Femur (tissue), 1 donor: ENCODE measurements at places on chromosomes 5 and 9.

DNA sequence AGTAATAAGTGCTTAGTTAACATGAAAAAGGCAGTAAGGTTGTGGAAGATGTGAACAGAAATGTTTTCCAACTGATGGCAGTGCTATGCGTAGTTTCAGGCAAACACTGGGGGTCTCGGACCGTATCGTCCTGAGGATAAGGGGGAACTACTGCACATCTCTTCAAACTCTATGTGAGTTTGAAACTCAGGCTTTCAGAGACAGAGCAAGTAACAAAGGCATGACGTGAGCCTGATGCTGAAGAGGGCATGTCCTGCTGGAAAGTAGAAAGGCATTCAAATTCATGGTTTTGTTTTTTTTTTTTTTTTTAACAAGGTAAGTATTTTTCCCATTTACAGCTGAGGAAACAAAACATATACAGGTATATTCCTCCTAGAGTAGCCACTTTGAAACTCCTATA lies 59.9 kb downstream of the TRIM36 start:
- DNase-seq = no peak

DNA sequence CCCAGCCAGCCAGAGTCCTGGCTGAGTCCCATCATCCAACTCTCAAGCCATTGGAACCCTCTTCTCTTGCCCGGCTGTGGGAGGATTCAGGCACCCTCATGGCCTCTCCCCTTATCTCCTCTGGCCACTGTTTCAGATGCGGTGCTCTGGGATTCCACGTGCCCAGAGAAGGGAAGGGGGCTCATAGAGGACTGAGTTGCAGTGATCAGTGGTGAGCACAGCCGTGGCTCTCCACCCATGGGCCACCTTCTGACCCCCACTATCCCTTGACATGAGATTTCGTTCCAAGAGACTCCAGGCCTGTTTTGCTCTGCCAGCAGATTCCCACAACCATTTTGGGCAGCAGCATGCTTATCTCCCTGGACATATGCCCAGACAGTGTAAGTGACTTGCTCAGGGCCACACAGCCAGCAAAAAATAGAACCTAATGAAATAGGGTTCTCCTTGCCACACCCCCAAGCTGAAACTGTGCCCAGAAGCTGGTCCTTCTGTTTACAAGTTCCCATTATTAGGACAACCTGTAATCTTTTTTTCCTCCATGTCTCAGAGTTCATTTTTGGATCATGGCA lies 2.7 kb downstream of the GPX3 start:
- DNase-seq = no peak

DNA sequence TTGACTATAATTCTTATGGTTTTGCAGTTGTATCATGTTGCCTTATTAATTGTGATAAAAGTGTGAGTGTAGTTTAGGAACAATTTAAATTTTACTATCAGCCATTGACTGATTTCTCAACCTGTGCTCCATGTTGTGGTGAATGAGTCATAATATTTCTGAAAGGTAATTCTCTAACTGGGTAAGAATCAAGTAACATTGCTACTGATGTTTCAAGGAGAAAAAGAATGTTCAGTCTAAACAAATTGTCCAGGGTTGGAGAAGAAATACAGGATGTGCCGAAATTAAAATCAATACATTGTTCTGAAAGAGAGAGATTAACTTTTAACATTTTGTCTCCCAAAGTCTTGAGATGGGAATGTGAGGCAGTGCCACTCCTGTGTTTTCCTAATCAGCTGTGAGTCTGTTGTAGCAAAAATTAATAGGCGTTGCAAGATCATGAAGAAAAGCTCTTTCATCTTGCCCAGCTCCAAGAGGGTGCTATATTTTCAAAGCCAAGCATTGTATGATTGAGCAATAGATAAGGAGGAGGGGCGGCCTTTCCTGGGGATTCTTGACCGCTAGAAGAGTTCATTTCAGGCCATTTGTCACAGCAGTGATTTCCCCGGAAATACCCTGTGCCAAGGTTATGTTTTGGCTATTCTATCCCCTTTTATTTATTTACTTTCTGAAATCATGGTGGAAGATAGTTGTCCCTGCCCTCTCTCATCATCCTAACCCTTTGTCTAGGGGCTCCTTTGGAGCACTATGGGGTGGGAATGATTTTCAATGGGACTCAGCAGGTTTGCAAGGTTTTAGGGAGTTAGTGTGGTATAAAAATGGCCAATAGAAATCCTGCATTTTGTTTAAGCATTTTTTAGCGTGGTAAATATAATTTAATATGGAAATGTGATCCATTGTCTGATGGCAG lies 151.6 kb downstream of the FOCAD start:
- DNase-seq = no peak

DNA sequence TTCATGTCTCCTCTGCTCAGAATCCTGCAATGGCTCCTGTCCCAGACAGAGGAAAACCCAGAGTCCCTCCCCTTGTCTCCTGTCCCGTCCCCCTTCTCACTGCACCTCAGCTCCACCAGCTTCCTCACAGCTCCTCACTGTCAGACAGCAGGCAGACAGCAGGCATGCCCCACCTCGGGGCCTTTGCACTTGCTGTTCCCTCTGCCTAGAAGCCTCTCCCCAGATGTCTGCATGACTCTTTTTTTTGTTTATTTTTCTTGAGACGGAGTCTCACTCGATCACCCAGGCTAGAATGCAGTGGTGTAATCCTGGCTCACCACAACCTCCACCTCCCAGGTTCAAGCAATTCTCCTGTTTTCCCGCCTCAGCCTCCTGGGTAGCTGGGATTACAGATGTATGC lies 8.8 kb upstream of the SLC6A7 start:
- no peak for DNase-seq

- peak; percentile 68 for DNase-seq
Measured at GRCh38 chr9:126558051-126558665, 55.6 kb upstream of the LMX1B start.

GRCh38 chr9:37908283-37908682 lies 4.4 kb upstream of the SLC25A51 start:
- no peak for DNase-seq

DNA sequence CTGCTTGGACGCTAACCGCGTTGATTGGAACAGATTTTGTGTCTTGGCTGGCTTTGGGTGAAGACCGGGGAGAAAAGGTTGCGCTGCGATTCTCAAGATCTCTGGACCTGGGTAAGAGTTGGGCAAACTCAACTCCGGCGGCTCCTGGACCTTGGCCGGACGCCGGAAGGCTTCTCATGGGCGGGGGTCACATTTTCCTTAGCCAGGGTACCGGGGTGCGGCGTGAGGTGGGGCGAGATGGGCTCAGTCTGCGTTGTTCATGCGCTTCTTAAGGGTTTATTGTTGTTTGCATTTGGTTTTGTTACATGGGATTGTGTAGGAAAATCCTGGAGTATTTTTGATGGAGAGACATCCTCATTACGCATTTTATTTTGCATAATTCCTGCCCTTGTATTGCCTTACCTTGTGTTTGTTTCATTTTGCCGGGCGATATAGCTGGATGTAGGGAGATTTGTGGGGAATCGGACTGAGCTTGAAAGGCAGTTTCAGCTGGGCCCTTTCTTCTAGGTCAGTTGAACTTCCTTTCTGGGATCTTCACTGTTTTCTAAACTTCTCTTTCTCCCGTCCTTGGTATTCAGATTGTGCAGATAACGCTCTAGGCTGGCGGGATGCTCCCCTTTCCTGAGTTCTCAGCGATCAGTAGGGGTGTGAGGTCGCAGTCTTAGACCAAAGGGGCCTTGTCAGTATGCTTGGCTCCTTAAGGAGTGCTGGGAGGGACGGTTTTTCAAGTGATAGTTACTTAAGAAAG lies 524 bp downstream of the MEGF10 start:
- DNase-seq = no peak

DNA sequence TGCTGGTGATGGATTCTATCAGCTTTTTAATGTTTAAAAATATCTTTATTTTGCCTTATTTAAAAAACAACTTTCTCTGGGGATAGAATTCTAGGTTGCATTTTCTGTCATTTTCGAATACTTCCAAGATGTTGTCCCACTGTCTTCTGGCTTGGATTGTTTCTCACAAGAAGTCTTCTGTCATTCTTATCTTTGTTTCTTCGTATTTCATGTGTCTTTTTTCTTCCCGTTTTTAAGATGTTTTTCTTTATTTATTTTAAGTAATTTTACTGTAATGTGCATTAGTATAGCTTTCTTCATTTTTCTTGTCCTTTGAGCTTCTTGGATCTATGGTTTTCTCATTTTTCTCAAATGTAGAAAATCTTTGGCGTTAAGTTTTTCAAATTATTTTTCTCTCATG lies 19.1 kb downstream of the STX17 start:
- DNase-seq = no peak

DNA sequence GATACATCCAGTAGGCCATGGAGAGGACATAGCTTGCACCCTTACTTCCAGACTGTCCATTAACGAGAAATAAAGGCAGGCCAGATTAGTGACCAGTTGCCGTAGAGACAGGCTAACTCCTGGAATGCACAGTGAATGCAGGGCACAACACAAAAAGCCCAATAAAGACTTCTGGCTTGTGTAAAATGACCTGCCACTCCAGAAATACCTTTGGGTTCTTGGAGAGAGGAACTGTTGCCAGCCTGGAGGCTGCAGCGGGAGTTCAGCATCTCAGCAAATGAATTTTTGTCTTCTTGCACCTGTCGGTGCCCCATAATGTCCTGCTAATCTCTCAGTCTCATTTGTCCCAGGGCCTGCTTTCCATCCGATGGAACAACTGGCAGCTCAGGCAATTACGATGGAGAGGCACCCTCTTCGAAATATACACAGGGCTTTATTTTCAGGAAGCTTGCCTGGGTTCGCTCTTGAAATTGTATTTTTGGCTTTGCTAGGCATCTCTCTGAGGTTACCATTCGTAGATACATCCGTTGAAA lies 538.8 kb upstream of the ZNF462 start:
- no peak for DNase-seq

GRCh38 chr9:21889673-21890072 lies 87.2 kb downstream of the MTAP start:
- no peak for DNase-seq

- no peak for DNase-seq
Measured at GRCh38 chr5:5351288-5351979, 71.0 kb upstream of the ICE1 start.

DNA sequence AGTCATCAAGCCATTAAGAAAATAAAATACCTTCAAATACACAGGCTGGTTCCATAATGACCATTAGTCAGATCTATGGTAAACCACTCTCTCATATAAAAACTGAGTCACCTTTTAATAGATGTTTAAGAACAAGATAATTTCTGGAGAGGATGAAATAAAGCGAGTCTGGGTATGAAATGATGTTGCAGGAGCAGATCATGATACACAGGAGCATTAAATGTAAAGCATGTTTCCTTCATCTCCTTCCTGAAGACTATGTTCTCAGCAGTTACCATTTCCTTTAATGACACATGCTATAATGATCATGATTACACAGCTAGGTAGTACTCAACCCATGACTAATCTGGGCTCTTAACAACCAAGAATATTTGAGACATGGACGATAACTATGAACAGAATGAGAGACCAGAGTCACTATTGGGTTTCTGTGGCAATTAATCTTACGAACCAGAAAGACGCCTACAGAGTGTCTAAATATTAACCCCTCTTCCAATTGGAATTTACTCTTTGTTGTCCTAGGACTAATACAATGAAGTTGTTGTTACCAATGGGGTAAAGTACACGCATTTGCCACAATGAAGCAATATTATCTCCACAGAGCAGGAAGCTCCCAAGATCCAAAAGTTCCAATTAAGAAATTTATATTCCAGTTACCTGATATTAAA lies 105.6 kb downstream of the NR6A1 start:
- DNase-seq = no peak

- DNase-seq = no peak
Measured at GRCh38 chr9:36876056-36876455, 158.0 kb downstream of the PAX5 start.

DNA sequence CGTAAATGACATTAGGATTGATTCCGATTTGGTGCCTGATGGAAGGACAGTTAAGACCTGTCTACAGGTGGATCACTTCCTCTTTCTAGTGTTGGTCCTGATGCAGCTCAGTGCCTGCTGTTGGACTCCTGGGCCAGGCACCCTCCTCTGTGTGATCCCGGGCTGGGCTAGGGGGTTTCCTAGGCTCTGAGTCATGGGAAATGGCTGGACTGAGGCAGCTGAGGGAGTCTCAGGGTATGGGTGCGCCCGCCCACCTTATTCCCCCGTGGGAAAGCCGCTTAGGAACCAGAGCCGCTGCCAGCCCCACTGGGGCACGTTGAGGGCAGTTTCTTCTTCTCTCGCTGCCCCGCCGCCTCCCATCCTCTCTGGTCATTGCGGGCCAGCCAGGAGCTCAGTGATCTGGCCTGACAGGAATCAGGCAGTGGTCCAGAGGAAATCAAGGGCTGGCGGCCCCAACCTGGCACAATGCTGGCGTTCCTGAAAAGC lies 12.9 kb downstream of the TCF7 start:
- no peak for DNase-seq

- DNase-seq = no peak
Measured at GRCh38 chr9:92253656-92254055, 39.8 kb downstream of the IARS1 start.

- DNase-seq = no peak
Measured at GRCh38 chr5:59583151-59583809, 310.2 kb downstream of the PDE4D start.

GRCh38 chr5:29516224-29516623 lies 1677.3 kb upstream of the CDH6 start:
- no peak for DNase-seq

DNA sequence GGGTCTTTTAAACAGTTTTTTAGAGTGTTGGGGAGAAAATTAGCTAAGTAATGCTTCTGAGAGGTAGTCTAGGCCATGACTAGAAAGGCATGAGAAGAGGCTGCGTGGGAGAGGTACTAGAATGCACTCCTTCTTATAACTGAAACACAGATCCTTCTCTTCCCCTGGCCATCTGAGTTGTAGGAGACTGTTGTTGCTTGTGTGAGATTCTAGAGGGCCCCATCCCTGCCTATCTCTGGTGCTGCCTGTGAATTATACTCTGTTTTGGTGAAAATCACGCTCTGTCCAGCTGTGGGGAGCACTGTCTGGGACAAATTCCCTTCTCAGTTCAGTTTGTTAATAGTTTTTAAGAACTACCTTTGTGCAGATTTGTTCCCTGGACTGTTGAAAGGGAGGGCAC lies 37.5 kb downstream of the MAP1B start:
- DNase-seq = no peak

GRCh38 chr9:106449336-106449927 lies 413.5 kb upstream of the ZNF462 start:
- no peak for DNase-seq

DNA sequence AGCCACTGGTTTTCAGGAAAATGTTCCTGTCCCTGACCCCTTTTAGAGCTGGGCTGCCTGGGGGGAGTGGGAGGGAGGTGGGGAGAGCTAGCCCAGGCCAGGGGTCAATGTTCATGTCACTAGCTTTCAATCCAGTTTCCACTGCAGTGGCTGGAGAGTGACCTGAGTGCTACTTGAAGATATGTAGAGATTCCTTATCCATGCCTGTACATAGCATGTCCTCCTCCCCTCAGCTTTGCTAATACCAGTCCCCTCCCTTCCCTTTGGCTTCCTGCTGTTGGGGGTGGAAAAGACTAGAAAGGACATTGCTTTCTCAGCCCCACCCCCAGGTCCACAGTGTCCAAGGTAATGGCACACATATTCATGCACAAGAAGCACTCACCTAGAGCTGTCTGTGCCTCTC lies 7.8 kb downstream of the DNAJB5 start:
- DNase-seq = no peak

- no peak for DNase-seq
Measured at GRCh38 chr9:110812886-110813285, 144.3 kb downstream of the MUSK start.

- DNase-seq = peak; percentile 26
Measured at GRCh38 chr9:118455788-118456187, 751.6 kb downstream of the TLR4 start.
